ELF-1 (cell line): ENCODE measurements at places on chromosomes 12 and 14.

GRCh38 chr12:71162832-71163763 lies 5.3 kb upstream of the TSPAN8 start:
- no peak for DNase-seq

GRCh38 chr14:60544659-60545058 lies 35.7 kb downstream of the SIX6 start:
- DNase-seq: no peak

DNA sequence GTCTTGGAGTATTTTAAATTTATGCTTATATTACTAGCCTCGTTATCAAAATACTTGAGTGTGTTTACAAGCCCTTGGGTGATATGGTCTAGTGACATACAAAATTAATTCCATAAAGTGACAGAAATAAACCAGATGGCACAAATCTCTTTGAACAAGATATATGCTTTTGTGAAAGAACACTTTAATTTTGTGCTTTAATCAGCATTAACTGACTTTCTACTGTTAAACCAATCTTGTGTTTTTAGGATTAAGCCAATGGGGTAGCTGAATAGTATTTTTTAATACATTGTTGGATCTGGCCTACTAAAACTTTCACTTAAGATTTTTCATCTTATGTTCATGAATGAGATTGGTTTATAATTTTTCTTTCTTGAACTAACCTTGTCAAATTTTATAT lies 30.4 kb upstream of the GCH1 start:
- no peak for DNase-seq

- DNase-seq: no peak
These were observed 8.0 kb downstream of the STXBP6 start for GRCh38 chr14:25041898-25042297.

DNA sequence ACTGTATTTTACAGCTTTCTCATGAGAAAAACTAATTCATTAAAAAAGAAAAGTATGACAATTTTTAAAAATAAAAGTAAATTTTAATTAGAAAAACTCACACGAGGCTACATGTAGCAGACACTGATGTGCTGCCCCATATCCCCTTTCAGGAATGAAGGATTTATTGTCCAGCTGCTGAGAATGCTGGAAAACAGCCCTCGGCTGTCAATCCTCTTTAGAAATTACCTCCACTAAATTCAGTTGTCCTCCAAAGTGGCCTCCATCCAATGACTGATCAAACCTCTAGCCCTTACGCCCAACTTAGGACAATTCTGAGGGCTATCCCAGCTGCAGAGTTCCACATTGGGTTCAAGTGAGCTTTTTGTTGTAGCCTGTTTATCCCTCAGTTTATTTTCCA lies 29.8 kb upstream of the AP4S1 start:
- no peak for DNase-seq

DNA sequence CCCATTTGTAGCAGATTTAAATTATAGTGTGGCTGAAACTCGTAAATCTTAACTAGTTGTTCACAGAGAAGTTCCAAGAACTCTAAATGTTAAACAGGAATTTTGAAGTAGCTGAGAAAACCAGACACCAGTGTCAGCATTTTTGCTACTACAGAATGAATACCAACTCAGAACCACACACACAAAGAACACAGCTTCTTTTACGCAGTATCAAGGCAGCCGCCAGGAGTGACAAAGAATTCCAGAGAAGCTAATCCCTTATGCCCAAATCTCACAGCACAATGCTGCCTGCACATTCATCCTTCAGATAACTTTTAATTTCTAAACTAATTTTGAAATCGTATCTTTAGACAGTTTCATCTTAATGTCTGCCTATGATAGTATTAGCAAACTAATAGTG lies 37.4 kb downstream of the SLC6A15 start:
- no peak for DNase-seq

DNA sequence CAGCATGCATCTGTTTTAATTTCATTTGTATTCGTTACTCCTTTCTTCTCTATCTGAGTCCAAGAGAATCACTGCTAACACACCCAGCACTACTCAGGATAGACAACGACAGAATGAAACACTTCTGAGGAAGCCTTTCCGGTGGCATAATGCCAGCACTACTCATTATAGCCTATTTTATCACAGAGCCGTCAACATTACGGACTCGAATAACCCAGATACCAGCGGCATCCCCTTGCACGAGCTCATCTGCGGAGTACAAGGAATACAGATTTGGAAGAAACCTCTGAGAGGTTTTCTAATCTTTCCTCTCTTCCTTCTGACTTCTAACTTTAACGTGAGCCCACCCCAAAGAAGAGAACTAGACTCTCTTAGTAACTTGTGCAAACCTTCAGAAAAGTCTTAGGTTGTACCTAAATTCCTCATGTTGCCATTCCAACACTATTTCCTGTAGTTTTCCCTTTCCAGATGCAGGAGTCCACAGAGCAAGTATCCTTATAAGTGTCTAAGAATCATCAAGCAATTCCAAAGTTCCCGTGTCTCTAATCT lies 248.1 kb downstream of the APAF1 start:
- DNase-seq: no peak

DNA sequence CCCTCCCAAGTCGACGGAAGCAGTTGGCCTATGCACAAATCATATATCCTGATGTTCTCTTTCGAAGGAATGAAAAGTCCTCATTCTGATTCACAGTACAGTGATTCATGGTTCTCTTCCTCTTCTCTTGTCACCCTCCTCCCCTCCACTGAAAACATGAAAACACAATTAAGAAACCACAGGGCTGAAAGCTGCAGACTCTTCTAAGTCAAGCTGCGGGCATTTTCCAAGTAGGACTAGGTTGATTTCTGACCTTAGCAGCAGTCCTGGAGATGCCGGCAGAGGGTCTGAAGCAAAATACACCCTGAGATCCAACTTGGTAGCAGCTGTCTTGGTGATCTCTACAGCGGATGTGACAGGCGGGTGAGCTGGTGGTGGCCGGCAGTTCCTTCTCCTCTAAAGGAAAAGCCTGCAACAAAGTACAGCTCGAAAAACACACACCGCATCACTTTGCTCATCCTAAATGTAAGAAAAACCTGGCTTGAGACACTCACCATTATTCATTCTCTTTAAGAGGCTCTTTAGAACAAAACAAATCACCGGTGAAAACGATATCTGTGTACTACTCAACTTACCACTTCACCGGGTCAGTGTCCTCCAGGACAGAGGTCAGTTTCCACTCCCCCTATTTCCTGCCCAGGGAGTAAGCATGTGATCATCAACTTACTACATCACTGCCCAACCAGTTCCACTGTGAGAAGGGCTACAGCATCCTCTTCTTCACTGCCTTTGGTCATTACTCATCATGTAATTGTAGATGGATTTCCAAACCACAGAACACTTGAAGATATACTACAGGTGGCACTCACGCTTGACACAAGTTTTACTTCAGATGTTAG lies 6.0 kb downstream of the TMCC3 start:
- DNase-seq: no peak

DNA sequence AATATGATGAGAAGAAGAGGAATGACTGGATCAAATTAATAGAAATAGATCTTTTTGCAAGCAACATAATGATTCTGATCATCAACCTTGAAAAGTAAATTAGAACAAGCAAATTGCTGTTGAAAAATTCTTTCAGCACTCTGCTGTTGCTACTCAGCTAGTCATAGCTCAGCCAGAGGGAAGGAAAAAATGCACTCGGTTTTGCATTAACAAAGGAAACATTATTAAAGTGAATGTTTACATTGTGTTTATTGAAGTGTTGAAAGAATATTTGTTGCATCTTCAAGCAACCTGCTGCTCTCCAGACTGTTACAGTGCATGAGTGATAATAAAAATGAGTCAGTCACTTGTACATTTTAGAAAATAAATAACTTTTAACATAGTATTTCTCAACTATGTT lies 26.5 kb downstream of the AP5M1 start:
- no peak for DNase-seq

- DNase-seq: no peak
These were observed 323.9 kb downstream of the LRIG3 start for GRCh38 chr12:58596381-58596780.

- no peak for DNase-seq
These were observed 239.7 kb downstream of the TRHDE start for GRCh38 chr12:72511906-72512305.

DNA sequence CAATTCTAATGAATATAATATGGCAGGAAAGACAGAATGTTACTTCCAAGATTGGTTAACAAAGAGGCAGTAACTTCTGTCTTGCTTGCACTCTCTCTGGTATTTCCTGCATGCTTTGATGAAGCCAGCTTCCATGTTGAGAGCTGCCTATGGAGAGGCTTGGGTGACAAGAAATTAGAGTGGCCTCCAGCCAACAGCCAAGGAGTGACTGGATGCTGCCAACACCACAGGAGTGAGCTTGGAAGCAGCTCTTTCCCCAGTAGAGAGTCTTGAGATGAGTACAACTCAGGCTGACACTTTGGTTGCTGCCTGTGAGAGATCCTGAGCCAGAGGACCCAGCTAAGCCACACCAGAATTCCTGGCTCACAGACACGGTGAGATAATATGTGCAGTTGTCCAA lies 183.1 kb downstream of the RMST start:
- no peak for DNase-seq

DNA sequence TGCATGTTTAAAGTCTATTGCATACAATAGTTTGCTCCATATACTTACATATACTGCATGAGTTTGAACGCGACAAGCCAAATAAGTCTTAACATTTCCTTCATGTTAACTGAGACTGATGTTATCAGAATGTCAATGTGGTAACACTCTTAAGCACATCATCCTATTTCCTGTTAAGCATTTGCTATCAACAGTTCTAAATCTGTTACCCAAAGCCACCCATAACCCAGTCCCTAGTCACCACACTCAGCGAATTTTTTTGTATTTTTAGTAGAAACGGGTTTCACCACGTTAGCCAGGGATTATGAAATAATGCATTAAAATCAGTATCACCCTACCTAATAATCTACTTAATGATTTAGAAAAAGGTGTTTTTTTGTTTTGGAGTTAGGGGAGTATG lies 39.4 kb downstream of the HNRNPC start:
- no peak for DNase-seq

DNA sequence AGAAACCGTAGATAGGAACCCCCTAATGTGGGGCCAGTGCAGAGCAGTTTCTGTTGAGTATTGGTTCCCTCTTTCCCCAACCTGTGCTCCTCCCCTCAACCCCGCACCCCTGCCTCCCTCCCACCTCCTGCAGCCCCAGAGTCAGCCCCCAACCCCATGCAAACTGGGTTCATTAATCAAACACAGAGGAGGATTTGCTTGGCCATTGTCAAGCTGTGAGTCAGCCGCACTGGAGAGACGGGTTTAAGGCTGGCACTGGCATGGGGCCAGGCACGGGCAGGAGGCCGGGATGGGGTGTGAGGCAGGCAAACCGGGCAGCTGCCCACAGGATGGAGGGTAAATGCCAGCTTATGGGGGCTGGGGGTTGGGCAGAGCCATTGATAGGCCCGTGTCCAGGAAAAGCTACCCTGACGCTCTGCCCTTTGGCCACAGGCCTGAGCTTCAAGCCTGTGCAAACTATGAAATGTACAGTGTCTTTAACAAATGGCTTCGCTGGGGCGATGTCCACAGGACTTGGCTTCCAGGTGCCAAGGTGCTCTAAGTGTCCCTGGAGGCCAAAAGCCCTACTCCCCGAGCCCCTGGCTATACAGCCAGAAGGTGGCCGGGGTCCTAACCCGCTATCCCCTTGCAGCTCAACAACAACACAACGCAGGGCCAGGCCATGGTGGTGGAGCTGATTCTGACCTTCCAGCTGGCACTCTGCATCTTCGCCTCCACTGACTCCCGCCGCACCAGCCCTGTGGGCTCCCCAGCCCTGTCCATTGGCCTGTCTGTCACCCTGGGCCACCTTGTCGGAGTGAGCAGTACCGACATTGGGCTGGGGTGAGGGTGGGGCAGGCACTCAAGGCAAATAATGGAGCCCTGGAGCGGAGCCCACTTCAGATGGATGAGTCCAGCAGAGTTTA lies 1.4 kb downstream of the AQP5 start:
- no peak for DNase-seq

DNA sequence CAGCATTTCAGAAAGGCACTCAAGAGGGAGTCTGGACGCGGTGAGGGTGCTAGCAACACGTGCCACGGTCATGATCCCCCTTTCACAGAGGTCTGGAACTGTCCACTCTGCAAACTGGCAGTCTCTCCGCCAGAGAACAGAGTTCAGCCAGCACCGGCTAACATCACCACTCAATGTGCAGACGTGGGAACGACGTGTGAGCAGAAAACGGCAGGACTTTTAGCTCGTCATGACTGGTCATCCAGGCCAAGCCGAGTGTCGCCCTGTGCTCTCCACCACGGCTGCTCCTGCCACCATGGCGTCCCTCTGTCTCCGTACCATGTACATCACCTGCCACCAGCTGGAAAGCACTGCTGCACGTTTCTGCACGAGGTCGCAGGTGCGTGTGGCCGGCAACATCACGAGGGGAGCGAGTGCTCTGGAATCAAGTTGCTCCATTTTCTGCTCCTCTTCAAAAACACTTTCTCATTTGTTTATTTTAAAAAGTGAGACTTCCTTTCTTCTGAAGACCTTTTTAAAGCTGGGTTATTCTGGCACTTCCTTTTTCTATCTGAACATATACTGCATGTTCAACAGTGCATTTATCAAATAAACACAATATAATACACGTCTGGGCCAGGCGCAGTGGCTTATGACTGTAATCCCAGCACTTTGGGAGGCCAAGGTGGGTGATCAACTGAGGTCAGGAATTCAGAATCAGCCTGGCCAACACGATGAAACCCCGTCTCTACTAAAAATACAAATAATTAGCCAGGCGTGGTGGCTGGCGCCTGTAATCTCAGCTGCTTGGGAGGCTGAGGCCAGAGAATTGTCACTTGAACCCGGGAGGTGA lies 28.0 kb downstream of the SLC15A4 start:
- no peak for DNase-seq

DNA sequence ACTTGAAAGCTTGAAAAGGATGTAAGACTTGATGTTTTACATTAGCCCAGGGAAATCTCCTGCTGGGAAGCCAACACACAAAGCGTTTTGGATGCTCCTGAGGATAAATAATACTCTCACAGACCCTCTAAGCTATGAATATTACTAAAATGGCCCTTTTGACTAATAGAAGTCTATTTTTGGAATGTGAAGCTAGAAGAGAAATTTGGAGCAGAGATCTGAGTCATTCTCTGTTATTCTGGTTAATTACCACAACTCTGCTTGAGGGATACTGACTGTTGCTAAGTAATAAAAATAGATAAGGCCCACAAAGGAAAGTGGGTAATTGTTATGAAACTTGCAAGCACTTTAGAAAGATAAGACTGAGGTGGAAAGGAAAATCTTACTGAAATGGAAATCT lies 346.2 kb upstream of the STXBP6 start:
- no peak for DNase-seq
